ENCODE measurements at places on chromosomes 5 and 9. TPM values are rescaled to one million over a fixed set of nuclear protein-coding genes. Genes with fewer than 3 reads are reported as not detected.
A peak's percentile ranks its signal among the peaks of the same experiment; 100 is the strongest.

DNA sequence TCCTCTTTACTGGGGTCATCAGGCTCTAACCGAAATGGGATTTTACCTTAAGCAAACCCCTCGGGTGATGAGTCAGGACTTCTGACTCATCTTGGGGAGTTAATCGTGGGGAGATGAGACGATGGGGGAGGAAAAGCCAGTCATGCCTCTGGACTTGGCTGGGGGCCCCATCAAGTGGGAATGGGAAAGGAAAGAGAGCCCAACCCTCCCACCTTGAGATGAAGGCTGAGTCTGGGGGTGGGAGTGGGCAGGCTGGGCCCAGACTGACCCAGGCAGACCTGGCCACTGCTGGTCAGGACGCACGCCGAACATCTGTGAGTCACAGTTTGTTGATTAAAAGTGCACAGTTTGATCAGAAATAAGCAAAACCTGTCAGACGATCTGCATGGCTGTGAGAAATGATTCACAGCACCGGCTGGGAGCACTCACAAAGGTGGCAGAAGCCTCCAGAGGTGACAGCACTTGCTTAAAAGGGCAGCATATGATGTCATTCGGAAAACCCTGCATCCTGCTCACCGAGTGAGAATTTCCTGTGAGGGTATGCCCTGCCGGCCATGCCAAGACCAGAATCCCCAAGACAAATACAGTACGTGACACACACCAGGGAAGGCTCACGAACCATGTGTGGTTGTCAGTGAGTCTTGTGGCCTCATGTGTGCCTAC is 50.0 kb upstream of the SLC25A51 start:
- DNase-seq = peak; percentile 60
- H3K27me3 ChIP-seq = no peaks in the 10 kb centered on the region
- no peaks in the 10 kb centered on the region for H3K4me1 ChIP-seq
- no peak overlapping the region for H3K4me3 ChIP-seq
- H3K27ac ChIP-seq = no peak overlapping the region

VCAN gene
- total RNA-seq = 70.3 TPM

GRCh38 chr5:141510850-141511601 is 22.1 kb downstream of the PCDHGC5 start:
- peaks cover 28% of the 10 kb centered on the region for H3K36me3 ChIP-seq
- no peak overlapping the region for H3K4me3 ChIP-seq
- H3K27me3 ChIP-seq = no peaks in the 10 kb centered on the region
- H3K4me1 ChIP-seq = peaks cover 88% of the 10 kb centered on the region
- H3K27ac ChIP-seq = no peak overlapping the region

GRCh38 chr5:144427866-144428265 is 257.2 kb downstream of the KCTD16 start:
- H3K36me3 ChIP-seq = no peaks in the 10 kb centered on the region
- DNase-seq = no peak
- no peak overlapping the region for H3K27ac ChIP-seq
- no peaks in the 10 kb centered on the region for H3K4me1 ChIP-seq
- no peak overlapping the region for H3K4me3 ChIP-seq
- no peaks in the 10 kb centered on the region for H3K27me3 ChIP-seq

TMED9 gene
- 99.6 TPM for total RNA-seq

GARIN3 gene
- not detected for total RNA-seq

DNA sequence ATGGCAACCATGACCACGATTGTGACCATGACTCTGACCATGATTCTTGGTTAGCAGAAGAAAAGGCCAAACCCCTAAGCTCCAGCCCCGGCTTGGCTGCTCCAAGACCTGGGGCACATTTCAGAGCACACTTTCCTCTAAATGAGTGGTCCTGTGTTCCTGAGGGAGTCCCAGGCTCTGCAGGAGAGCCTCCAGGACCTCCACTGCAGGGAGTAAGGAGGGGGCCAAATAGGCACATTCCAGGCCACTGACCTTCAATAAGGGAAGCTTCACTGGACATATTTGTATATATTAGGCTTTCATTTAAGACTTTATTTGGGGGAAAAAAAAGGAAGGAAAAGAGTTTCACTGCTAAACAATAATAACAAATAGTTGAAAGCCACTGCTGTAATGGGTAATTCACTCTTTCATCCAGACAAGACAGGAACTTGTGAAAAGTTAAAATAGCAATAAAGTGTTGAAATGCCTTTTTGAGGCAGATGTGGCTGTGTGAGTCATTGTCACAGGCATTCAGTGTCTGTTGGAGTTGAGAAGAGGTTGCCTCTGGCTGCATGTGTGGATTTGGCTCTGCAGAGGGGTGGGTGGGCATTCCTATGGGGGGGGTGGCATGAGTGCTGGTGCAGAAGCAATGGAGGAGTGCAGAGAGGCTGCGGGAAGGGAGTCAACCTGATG is 63.9 kb upstream of the TGFBR1 start:
- peaks cover 29% of the 10 kb centered on the region for H3K4me1 ChIP-seq
- no peak for DNase-seq
- H3K4me3 ChIP-seq = no peak overlapping the region
- H3K27ac ChIP-seq = no peak overlapping the region

DNA sequence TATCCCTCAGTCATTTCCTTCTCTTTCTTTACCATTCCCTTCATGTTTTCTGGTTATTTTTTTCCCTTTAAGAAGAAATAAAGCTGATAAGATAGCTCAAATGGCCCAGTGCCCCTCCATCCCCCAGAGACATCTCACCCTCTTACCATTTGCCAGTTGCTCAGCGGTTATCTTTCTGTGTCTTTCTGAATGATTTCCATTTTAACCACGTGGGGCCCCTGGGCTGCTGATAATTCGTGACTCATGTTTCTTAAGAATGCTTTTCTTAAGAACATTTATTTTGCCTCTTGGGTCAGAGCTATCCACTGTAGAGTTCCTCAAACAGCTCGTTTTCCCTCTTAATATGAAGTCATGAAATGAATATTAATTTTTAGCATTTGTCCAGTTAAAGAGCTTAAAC is 147.8 kb downstream of the MAST4 start:
- H3K27me3 ChIP-seq = no peaks in the 10 kb centered on the region
- no peak for DNase-seq

- H3K4me3 ChIP-seq = no peak overlapping the region
- no peak overlapping the region for H3K27ac ChIP-seq
- H3K36me3 ChIP-seq = no peaks in the 10 kb centered on the region
Measured at GRCh38 chr9:7273575-7273974, 515.8 kb downstream of the KDM4C start.

LAMC3 gene
- 11.7 TPM for total RNA-seq

OR1J2 gene
- not detected for total RNA-seq

GRCh38 chr5:74085186-74085585 is 459.2 kb downstream of the ARHGEF28 start:
- no peaks in the 10 kb centered on the region for H3K27me3 ChIP-seq
- H3K4me3 ChIP-seq = no peak overlapping the region
- no peak for DNase-seq
- no peak overlapping the region for H3K27ac ChIP-seq

GRCh38 chr5:145293716-145294115 is 541.4 kb downstream of the PRELID2 start:
- H3K4me3 ChIP-seq = no peak overlapping the region
- H3K4me1 ChIP-seq = no peaks in the 10 kb centered on the region
- no peaks in the 10 kb centered on the region for H3K27me3 ChIP-seq
- H3K27ac ChIP-seq = no peak overlapping the region
- no peak for DNase-seq

DNA sequence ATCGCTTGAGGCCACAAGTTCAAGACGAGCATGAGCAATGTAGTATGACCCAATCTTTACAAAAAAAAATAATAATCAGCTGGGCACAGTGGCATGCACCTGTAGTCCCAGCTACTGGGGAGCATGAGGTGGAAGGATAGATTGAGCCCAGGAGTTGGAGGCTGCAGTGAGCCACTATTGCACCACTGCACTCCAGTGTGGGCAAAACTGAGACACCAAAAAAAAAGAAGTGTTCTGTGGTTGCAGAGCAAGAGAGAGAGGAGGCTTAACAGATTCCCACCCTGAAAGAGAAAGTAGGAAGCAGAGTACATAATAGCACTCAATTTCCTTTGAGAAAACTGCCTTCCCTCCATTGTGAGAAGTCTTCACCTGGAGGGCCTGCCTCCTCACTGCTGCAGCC is 52.6 kb downstream of the ALDH7A1 start:
- no peak overlapping the region for H3K4me3 ChIP-seq
- H3K36me3 ChIP-seq = no peaks in the 10 kb centered on the region
- no peak for DNase-seq
- H3K4me1 ChIP-seq = no peaks in the 10 kb centered on the region
- no peak overlapping the region for H3K27ac ChIP-seq

LCN1 gene
- total RNA-seq = not detected

- H3K4me1 ChIP-seq = no peaks in the 10 kb centered on the region
- H3K4me3 ChIP-seq = no peak overlapping the region
- no peaks in the 10 kb centered on the region for H3K27me3 ChIP-seq
- no peak overlapping the region for H3K27ac ChIP-seq
Measured at GRCh38 chr9:74006935-74007334, 490.2 kb upstream of the RORB start.

RAI14 gene
- total RNA-seq = 188 TPM

GRCh38 chr5:151427258-151427657 is 20.1 kb upstream of the SLC36A1 start:
- H3K4me1 ChIP-seq = peaks cover 11% of the 10 kb centered on the region
- H3K27me3 ChIP-seq = no peaks in the 10 kb centered on the region
- no peaks in the 10 kb centered on the region for H3K36me3 ChIP-seq
- H3K27ac ChIP-seq = no peak overlapping the region
- no peak overlapping the region for H3K4me3 ChIP-seq

DNA sequence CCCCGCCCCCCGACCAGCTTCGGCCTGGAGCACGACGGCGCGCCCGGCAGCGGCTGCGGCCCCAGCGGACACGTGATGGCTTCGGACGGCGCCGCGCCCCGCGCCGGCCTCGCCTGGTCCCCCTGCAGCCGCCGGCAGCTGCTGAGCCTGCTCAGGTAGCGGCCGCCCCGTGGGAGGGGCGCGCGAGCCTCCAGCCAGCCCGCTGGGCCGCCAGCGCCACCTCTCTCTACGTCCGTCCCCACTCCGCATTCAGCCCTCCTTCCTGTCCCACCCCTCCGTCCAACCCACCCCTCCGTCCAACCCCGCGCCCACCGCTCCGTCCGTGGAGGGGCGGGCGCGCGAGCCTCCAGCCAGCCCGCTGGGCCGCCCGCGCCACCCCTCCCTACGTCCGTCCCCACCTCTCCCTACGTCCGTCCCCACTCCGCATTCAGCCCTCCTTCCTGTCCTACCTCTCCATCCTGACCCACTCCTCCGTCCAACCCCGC is 6.5 kb downstream of the ADAMTS13 start:
- no peak overlapping the region for H3K27ac ChIP-seq
- peaks cover 8% of the 10 kb centered on the region for H3K27me3 ChIP-seq
- H3K4me1 ChIP-seq = peaks cover 4% of the 10 kb centered on the region
- H3K4me3 ChIP-seq = peak overlapping the region; percentile 71
- no peaks in the 10 kb centered on the region for H3K36me3 ChIP-seq
- DNase-seq = no peak

RAB3C gene
- total RNA-seq = 2.0 TPM

GRCh38 chr5:32522429-32523143 is 62.8 kb upstream of the SUB1 start:
- no peak overlapping the region for H3K27ac ChIP-seq
- DNase-seq = peak; percentile 78
- H3K36me3 ChIP-seq = no peaks in the 10 kb centered on the region
- H3K4me3 ChIP-seq = no peak overlapping the region
- no peaks in the 10 kb centered on the region for H3K27me3 ChIP-seq

DNA sequence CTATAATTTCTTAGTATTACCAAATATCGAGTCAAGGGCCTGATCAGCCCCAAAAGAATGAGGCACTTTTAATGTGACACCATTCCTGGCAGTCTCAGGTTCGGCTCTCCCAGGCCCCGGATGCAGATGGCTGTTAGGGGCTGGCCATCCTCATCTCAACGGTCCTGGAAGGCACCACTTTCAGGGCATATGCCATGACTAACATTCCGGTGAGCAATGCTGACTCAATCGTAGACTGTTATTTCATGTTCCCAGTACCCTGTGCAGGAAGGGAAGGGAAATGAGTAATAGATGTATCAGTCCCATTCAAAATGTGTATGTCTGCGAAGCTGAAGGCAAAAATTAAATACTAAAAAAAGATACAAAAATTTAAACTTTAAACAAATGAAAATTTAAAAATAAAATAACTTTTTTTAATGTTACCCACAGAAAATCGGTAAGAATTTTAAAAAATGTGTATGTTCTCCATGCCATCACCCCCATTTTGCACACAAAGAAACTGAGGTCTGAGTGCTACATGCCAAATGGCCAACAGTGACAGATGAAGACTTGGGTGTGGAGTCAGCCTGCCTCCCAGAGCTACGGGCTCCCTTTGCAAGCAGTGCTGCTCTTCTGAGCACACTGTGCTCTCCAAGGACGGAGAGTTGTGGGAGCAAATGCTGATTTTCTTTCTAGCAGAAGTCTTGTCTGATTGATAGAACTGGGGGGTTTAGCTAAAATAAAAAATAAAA is 79.0 kb downstream of the GLDC start:
- H3K27ac ChIP-seq = no peak overlapping the region
- no peak overlapping the region for H3K4me3 ChIP-seq
- no peaks in the 10 kb centered on the region for H3K27me3 ChIP-seq
- no peaks in the 10 kb centered on the region for H3K36me3 ChIP-seq

GRCh38 chr5:82549263-82549662 is 271.1 kb upstream of the RPS23 start:
- no peaks in the 10 kb centered on the region for H3K36me3 ChIP-seq
- no peak overlapping the region for H3K27ac ChIP-seq
- no peak for DNase-seq
- H3K27me3 ChIP-seq = no peaks in the 10 kb centered on the region
- no peak overlapping the region for H3K4me3 ChIP-seq

DNA sequence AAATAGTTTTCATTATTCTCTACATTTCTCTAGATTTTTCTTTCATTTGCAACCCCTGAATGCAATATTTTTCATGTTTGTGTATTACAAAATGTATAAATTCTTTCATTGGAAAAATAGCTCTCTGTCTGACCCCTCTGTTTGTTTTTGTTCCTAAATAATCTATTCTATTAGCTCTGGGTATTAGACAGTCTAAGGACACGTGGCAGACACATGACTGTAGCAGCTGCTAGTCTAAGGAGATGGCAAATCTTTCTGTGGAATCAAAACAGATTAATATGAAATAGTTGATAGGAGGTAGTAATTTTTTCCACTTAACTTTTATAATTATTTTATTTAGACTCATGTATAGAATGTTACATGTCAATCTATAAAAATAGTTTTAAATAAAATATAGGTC is 21.4 kb upstream of the SPATA9 start:
- H3K36me3 ChIP-seq = no peaks in the 10 kb centered on the region
- no peak overlapping the region for H3K4me3 ChIP-seq
- DNase-seq = no peak
- no peak overlapping the region for H3K27ac ChIP-seq

DNA sequence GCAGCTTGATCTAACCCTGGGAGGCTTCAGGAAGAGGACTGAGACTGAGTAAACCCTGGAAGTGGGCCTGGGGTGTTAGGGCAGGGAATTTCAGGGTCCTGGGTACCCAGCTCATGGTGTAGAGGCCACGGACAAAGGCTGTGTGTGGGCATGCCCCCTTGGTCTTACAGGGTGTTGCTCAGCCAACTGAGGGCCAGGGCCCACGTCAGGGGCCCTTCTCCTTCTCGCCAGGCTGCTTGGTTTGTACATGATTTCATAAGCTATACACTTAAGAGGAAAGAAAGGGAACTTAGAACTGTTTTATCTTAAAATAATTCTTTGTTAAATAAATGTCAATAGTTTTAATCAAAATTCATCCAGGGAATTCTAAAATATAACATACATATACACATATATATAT is 95.4 kb downstream of the TLE4 start:
- peaks cover 6% of the 10 kb centered on the region for H3K4me1 ChIP-seq
- H3K27me3 ChIP-seq = no peaks in the 10 kb centered on the region
- peaks cover 38% of the 10 kb centered on the region for H3K36me3 ChIP-seq
- no peak overlapping the region for H3K4me3 ChIP-seq
- no peak for DNase-seq
- H3K27ac ChIP-seq = no peak overlapping the region

GRCh38 chr5:141709699-141710267 is 27.8 kb upstream of the ARAP3 start:
- H3K4me1 ChIP-seq = no peaks in the 10 kb centered on the region
- no peak for DNase-seq
- H3K36me3 ChIP-seq = no peaks in the 10 kb centered on the region

Data from spleen (tissue), 13 donors.